ENCODE measurements at places on chromosomes 2 and 18.

GRCh38 chr2:207061181-207061580 is 104.6 kb downstream of the KLF7 start:
- DNase-seq: no peak

DNA sequence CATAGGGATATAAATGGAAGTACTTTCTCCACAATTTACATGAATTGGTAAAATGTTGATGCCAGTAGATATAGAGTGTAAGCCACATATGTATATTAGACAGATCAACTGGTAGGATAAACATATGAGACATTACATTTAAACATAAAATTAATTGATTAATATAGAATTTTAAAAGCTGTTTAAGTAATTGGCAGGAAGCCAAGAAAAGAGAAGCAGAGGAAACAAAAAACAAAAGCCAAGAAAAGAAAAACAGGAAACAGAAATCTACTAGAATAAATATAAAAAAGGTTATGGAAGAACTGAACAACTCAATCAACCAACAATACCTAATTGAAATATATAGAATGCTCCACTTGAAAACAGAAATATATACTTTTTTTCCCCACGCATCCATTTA is 920.1 kb upstream of the TMEFF2 start:
- DNase-seq: no peak

GRCh38 chr2:142670362-142670761 is 207.1 kb upstream of the KYNU start:
- DNase-seq: no peak

DNA sequence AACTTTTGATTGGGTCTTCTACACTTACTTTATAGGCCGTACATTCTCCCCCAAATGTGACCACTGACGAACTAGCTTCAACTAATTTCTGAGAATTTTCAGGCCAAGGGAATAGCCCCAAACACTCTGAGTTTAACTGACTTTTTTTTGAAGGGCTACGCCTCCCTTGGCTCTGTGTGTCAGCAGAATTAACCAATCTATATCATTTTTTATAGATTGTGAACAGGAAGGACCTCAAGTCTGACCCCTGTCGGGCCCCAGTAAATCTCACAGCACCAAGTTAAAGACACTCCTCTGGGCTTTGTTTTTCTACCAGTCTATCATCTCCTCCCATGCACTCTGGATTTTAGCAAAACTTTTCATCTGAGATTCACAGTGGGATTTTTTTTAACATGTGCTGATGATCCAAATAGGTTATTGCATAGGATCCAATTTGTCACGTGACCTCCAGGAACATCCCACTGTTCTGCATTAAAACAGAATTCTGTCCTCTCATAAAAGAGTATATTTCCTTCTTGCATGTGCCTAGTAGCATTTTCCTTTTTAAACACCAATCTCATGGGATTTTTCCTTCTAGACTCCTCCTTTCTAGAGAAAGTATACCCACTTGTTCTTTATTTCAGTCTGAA is 307.1 kb downstream of the OSR1 start:
- no peak for DNase-seq

DNA sequence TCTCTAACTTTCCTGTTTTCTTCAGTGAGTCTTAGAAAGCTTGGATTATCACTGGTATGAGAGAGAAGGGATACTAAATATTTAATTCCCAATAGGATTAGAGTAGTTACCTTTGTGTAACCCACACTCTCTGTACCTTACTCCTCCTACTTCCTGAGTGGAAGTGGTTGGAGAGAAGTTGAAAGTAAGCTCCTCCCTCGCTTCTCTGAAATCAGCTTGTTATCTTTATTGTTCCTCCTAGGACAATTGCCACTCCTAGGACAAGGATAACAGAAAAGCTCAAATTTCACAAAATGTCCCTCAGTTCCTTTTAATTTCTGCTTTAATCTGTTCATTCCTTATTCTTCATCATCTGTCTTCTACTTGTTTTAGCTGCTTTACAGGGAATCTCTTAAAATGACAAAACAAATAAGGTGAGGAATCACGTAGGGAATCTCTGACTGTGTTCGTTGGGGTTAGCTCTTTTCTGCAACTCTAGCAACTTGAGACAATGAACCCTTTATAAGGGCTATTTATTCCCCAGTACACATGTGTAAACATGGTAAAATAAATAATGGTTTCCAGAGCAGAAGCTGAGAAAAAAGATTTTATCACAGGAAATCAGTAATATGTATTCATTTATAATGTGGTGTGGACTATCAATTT is 8.6 kb downstream of the ITPRID2 start:
- no peak for DNase-seq

- DNase-seq: no peak
Measured at GRCh38 chr2:239168575-239168974, 232.2 kb downstream of the HDAC4 start.

DNA sequence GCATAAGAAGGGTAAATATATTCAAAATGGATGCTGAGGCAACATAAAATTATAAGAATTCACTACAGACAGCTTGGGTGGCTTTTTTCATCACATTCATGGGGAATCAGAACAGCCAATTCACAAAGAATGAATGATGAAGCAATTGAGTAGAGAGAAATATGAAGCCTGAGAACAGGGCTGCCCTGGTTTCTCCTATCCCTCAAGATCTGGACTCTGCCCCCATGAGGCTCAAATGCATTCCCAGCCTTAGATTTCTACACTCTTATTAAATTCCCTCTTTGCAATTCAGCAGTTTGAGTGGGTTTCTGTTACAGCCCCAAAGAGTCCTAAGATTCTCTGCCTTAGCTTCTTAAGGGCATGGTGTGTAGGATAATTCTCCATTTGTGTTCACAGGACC is 172.5 kb downstream of the MAIP1 start:
- DNase-seq: no peak

GRCh38 chr2:29706171-29706720 is 215.1 kb downstream of the ALK start:
- DNase-seq: no peak

- DNase-seq: no peak
Measured at GRCh38 chr2:48444404-48444803, 85.5 kb upstream of the STON1 start.

- DNase-seq: no peak
Measured at GRCh38 chr2:83106853-83107252, 1352.2 kb downstream of the SUCLG1 start.

DNA sequence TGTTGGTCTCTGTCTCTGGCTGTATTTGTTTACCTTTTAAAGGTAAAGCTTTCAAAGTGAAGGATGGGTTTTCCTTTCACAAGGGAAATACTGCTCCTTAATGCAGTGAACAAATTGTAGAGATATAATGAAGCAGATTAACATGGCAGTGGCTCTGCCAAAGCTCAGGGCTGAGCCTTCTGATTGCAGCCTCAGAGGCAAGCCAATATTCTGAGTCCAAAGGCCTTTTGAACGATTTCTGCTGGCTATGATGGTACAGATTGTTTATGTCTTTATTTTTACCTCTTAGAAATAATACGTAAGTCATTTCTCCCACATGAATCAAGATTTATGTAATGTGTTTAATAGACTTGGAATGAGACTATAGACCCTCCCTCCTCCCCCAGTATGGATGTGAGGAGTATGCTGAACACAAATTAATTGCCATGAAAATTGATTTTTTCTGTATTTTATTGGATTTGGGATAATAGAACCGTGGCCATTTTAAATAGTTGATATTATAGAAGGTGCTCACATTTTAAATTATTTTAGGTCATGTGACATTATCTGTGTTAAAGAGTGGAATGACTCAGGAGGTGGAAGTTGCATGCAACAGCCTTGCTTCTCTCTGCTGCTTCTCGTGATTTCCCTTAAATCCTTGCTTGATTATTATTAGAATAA is 772 bp downstream of the SCN2A start:
- no peak for DNase-seq

DNA sequence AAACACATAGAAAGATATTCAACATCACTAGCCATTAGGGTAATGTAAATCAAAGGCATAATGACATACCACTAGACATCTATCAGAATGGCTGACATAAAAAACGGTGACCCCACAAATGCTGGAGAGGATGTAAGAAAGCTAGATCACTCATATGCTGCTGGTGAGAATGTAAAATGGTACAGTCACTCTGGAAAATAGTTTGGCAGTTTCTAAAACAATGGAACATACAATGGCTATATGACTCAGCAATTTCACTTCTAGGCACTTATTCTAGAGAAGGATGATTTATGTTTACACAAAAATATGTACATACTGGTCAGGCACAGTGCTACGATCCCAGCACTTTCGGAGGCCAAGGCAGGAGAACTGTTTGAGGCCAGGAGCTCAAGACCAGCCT is 87.3 kb downstream of the COLEC12 start:
- DNase-seq: no peak

DNA sequence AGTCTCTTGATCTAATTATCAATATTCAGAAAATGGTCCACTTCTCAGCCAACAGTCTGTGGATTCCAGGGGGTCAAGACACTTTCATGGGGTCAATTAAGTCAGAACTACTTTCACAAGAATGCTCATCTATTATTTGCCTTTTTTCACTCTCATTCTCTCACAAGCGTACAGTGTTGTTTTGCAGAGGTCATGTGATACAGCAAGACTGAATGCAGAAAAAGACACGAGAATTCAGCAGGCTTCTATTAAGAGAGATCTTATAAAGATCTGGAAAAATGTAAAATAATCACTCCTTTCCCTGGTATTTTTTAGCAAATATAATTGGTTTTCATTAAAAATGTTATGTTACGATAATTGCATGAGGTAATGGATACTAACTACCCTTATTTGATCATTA is 8.7 kb downstream of the RPRD1A start:
- no peak for DNase-seq

DNA sequence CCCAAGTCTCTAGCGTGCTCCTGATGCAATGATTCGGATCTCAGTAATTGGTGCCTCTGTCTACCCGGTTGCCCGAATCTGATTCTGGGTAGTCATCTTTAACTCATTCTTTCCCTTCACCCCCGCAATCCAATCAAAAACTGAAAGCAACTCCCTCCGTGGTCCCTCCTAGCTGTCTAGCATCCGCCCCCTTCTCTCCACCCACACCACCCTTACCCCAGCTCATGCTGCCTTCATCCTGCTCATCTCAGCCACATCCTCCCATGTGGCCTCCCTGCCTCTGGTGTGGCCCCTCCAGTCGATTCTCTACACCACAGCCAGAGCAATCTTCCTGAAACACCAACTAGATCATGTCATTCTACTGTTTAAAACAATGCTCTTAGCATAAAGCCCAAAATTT is 62.3 kb downstream of the TTC32 start:
- DNase-seq: no peak

DNA sequence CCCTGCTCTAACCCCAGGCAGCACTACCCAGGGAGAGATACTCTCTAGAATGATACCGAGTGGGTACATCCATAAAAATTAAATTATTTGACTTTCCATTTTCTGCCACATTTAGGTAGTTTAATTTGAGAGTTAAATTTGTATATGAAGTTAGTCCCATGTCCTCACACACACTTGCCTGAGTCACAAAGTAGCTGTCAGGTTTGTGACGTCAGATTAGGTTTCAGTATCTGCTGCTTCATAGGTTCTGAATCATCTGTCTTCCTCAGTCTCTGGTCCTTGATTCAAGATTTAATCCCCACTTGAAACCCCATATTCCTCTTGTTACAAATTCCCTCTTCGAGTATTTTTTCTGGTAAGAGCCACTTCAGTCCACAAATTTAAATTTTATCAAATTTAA is 738.6 kb upstream of the FAM98A start:
- DNase-seq: no peak

- DNase-seq: no peak
Measured at GRCh38 chr2:144403933-144404332, 116.0 kb downstream of the ZEB2 start.

DNA sequence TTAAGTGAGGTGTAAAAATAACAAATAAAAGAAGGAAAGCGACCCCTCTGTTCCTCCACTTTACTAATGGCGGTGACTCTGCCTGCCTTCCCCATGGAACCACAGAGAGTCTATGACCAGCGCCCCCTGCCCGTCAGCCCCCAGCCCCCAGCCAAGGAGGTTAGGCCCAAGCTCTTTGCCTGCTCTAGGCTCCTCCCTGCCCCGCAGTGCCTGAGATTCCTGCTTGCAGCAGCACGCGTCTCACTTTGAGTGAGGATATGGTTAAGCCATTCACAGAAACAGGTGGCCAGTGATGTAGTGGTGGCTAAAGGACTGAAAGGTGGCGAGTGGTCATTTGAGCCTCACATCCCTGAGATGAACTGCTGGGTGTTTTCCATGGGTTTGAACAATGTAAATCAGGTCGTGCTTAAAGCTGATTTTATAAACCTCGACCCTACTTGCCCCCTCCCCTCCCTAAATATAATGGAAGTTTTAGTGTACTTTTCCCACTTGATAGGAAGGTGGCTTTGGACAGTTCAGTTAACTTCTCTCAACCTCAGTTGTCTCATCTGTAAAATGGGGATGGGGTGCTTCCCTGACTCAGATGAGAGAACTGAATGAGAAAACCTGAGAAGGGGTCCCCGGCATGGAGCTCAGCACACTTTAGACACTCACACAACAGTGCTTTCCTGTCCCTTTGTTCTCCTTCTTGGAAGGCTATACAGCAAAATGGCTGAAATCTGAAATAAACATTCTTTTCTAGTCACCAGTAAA is 46.5 kb downstream of the IL1RL2 start:
- DNase-seq: no peak

- DNase-seq: no peak
Measured at GRCh38 chr2:226077031-226077430, 677.5 kb downstream of the NYAP2 start.

GRCh38 chr18:79912409-79912991 is 39.0 kb downstream of the SLC66A2 start:
- no peak for DNase-seq

- DNase-seq: no peak
Measured at GRCh38 chr2:159849160-159849813, 51.3 kb upstream of the CD302 start.

DNA sequence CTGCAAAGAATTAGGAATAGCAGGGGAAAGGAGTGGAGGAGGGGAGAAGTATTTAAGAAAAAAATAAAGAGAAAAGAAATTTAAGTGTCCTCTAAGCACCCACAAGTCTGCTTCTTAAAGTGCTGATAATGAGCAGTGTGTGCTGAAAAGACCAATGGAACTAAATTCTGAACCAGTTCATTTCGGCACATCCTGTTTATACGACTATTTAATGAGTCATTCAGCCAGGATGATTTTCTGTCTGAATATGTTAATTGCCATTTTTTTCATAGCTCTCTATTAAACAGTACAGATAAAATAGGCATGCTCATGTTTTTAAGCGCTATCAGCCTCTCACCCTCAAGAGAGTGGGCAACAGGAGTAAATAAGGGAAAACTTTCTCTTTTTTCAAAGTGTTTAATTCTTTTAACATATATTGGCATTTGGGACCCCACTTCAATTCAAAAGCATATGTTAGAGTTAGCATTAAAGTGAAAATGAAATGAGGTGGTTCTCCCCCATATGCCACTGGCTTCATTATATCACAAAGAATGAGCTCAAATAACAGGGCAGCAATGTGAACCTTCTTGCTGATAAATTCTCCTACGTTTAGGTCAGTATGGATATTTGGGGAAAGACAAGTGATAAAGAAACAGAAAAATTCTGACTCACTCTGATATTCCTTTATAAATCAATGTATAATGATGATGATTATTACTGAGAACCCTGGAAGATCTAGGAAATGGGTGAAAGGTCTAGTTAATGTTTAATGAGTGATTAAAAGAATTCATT is 87.5 kb downstream of the TCF4 start:
- no peak for DNase-seq

GRCh38 chr2:201806442-201807170 is at the start of gene CDK15:
Gene CDK15, plus strand, starts transcription at chr2:201806537. Its CDS starts 128 bp downstream, at chr2:201806665.
- DNase-seq: no peak

GRCh38 chr2:109172556-109173105 is 43.6 kb downstream of the SH3RF3 start:
- no peak for DNase-seq
